ENCODE measurements at places on chromosomes 3 and 15.

GRCh38 chr15:71532994-71533393, 277.4 kb upstream of the NR2E3 start:
- DNase-seq = no peak

- DNase-seq = no peak
Measured at GRCh38 chr3:145422556-145422955, 738.4 kb downstream of the PLOD2 start.

DNA sequence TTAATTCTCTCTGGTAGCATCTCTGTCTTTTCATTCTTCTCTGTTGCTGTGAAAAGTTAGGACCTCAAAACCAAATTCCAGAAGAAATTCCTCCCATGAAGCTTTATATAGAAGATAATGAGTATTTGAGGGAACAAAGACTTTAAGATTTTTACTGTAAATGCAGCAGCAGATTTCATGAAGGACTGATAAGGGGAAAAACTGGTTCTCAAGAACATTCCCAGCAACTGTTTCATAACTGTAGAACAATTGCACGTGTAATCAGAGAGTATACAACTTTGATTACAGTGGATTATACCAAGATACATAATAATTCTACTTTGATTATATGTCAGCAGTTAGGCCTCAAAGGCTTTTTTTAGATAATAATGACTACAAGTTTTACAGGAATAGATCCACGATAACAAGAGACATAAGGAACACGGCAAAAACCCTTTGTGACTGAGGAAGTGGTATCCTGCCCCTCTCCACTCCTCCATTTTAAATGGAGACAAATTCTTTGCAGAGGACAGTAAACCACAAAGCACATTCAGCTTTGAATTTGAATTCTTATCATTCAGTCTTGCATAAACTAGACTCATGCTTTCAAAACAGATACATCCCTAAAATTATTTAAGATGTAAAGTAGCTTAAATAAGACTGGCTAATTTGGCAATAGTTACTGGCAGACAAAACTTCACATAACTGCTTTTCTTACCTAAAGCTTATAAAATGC, 42.9 kb upstream of the DIPK2A start:
- no peak for DNase-seq

DNA sequence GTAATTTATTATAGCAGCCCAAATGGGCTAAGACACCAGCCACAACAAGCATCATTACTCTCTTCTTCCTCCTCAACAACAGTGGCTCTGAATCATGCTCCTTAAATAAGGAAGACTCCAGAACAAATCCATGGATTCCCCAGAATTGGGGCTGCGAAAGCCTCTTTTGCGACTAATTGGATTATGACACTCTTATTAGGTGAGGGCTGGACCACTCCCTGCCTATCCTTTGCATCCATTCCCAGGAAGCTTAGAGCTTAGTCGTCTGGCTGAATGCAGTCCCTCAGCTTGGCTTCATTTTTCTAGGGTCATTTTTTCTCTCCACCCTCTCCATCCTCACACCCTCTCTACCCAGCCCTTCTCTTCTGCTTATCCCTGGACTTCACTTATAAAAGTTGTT, 227.7 kb downstream of the ZNF621 start:
- DNase-seq = no peak

- DNase-seq = no peak
Measured at GRCh38 chr3:59135096-59135495, 85.3 kb upstream of the CFAP20DC start.

DNA sequence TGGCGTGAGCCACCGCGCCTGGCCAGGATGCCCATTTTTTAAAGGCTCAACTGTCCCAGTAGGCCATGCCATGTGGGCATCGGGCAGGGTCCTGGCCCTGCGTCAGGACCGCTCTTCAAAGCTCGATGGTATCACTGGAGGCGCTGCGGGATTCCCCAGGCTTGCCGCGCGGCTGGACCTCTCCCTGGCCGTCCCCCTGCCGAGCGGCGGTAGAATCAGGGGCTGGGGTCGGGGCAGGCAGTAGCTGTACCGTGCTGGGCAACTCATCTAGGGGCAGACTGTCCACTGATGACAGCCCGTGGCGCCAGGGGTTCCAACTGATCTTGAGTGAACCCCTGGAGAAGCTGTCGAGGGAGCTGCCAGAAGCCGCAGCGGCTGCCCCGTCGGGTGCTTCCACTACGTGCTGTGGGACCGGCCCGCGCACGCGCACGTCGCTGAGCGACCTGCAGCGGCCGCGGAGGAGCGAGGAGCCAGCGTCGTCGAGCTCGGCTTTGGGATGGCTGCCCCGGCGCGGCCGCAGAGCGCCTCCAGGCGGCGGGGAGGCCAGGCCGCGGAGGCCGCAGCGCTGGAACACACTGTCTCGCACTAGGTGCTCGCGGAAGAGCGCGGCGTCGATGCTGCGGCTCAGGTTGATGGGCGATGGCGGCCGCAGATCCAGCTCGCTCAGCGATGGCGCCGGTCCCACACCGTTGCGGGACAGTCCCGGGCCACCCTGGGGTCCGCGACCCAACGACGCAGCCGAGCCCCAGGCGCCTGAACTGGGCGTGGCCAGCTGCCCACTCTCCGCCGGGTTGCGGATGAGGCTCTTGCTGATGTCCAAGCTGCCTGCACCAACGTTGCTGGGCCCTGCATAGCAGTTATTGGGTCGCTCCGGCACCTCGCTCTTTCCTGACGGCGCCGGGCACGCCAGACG, 5.8 kb downstream of the PRRT3 start:
- peak; percentile 66 for DNase-seq

- DNase-seq = peak; percentile 83
Measured at GRCh38 chr3:49469936-49470713, at the start of gene DAG1. Gene DAG1, plus strand, starts transcription at chr3:49470267. Its CDS starts 40,268 bp downstream, at chr3:49510535.

- no peak for DNase-seq
Measured at GRCh38 chr3:46188708-46189107, 19.4 kb downstream of the CCR1 start.

DNA sequence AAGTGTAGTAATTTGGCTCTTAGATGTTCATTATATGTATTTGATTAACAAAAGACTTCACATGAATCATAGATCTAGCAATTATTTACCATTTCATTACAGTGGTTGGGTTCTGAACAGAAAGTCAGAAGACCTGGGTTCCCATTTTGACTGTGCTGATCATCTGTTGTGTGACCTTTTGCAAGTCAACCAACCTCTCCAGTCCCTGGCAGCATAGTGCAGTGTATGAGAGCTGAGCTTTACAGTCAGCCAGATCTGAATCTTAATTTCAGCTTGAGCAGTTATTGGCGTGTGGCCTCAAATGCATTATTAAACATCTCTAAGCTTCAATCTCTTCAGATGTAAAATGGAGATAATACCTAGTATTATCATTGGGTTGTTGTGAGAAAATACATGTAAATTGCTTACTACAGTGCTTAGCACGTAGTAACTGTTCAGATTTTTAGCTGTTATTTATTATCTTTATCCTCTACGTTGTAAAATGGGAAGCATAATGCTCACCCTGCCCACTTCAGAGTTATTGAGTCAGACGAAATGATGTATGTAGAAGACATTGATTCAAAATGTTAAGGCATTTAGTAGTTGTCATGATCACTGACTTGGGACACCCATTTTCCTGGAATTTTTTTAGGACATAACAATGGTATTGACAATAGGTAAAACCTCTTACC, 104.0 kb downstream of the KLHL25 start:
- DNase-seq = no peak

DNA sequence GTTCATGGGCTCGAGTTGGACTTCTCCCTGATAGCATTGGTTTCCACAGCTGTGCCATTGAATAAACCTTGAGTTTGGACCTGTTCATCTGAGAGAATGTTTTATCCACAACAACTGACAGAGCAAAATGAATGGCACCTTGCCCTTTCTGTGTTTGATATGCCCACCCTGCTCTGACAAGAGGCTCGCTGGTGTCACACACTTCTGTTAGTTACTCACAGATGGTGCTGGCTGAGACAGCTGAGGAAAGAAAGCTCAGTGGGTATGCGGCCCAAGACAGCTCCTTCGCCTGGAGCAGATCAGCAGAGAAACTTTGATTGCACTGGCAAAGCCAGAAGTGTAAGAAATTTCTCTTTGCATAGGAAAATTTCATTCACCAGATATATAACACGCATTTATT, 2.5 kb upstream of the CAPN3 start:
- no peak for DNase-seq

GRCh38 chr15:101478701-101479341, 10.7 kb downstream of the PCSK6 start:
- no peak for DNase-seq

DNA sequence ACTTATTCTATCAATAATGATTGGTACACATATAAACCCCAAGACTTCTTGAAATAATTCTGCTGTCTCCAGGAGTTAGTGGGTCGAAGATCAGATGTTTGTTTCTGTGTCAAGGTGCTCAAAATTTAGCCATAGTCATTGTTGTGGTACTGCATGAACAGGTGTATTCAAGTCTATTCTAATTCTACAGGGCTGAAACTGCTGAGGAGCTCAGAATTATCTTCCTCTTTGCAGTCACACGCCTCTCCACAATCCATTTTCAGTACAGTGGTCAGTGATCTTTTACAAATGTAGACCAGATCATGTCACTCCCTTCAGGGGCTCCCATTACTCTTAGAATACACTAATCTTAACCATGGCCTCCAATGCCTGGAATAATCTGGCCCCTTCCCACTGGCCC, 527.5 kb downstream of the NTRK3 start:
- DNase-seq = no peak

- DNase-seq = no peak
Measured at GRCh38 chr3:101020351-101021015, 27.3 kb upstream of the ABI3BP start.

GRCh38 chr3:57131210-57131588, 34.0 kb downstream of the IL17RD start:
- no peak for DNase-seq

GRCh38 chr3:175748087-175748730, 889.1 kb downstream of the NAALADL2 start:
- DNase-seq = no peak

DNA sequence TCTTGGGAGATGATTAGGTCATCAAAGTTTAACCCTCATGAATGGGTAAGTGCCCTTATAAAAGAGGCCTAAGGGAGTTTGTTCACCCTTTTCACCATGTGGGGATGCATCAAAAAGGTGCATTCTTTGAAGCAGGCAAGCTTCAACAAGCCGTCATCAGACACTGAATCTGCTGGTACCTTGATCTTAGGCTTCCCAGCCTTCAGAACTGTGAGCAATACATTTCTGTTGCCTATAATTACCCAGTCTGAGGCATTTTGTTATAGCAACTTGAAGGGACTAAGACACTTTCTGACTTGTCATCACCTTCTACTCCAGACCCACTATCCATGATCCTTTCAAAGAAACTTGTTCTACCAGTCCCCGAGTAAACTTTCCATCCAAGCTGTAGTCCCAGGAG, 44.6 kb upstream of the LRRC58 start:
- DNase-seq = no peak

DNA sequence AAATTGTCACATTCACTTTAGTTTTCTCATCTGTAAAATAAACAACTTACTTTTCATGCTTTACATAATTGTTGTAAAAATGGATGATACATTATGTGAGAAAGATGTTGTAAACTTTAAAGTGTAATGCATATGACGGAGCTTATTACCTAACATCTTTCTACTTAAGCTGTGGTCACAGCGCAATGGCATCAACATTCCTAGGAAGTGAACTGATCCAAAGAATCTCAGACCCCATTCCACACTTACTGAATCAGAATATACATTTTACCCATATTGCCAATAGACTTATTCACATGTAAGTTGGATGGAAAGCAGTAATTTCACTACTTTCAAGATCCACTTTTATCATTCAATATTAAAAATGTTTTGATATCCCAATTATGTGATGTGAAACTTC, 497.5 kb downstream of the FGF12 start:
- DNase-seq = no peak

DNA sequence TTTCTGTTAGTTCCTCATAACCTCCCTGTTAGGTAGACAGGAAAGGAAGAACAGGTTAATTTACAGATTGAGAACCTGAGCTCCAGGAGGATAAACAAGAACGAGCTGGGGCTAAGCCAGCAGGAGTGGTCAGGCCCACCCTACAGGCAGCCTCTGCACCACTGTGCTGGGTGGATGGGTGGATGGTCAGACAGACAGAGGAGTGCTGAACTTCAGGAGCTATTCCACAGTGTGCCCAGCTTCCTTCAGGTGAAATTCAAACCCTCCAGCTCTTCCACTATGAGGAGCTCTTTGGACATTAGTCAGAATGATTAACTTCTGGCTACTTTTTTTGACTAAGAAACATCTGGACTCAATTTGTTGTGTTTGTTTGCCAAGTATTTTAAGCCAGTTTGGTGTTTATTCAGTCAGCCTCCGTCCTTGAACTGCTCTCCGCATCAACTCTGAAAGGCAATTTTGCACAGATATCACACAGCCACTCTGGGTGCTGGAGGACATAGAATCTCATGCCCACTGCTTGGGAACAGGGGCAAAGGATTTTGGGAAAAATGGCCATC, 361.9 kb downstream of the CLSTN2 start:
- DNase-seq = no peak

GRCh38 chr15:68776477-68777270, 44.0 kb downstream of the ANP32A start:
- no peak for DNase-seq

- no peak for DNase-seq
Measured at GRCh38 chr15:43299884-43300283, 30.5 kb downstream of the LCMT2 start.

- DNase-seq = peak; percentile 37
Measured at GRCh38 chr3:124688581-124689454, 41.4 kb upstream of the UMPS start.

- no peak for DNase-seq
Measured at GRCh38 chr3:14988988-14989394, 41.6 kb downstream of the NR2C2 start.

Data from stimulated activated CD4-positive, alpha-beta T cell treated with anti-CD3 and anti-CD28 coated beads, Interleukin-1b, Interleukin-23, amount 100 ng/mL, for 1 hour (primary cell).